ENCODE measurements at places on chromosomes 5 and 9. TPM values are rescaled to one million over a fixed set of nuclear protein-coding genes. Genes with fewer than 3 reads are reported as not detected.
A peak's percentile ranks its signal among the peaks of the same experiment; 100 is the strongest.

- DNase-seq: peak; percentile 72
Observed at GRCh38 chr9:33374634-33375237, 27.6 kb downstream of the AQP7 start.

GRIN3A gene
- total RNA-seq: not detected

CDX1 gene
- not detected for total RNA-seq

- DNase-seq: peak; percentile 75
Observed at GRCh38 chr5:34626036-34626435, 30.1 kb upstream of the RAI14 start.

- no peak for DNase-seq
Observed at GRCh38 chr9:107219486-107220077, 63.5 kb upstream of the RAD23B start.

All from renal cortical epithelial cell (primary cell).